ENCODE measurements at places on chromosomes 2 and 18.

DNA sequence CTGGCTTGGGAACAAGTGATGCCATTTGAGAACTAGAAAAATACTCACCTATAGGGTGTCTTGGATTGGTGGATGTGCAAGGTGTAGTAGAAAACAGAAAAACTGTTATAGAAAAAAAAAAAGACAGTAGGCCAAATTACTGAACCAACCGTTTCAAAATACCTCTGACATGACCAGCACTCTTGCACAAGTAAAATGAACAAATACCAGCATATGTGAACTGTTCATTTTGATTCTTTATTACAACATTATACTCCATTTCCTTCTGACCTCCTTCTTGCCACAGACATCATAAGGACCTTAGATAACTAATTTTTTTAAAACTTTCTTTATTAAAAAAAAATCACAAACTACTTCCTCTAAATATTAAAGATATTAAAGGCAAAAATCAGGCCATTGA lies 125.5 kb downstream of the ATAD2B start:
- no peak for DNase-seq

DNA sequence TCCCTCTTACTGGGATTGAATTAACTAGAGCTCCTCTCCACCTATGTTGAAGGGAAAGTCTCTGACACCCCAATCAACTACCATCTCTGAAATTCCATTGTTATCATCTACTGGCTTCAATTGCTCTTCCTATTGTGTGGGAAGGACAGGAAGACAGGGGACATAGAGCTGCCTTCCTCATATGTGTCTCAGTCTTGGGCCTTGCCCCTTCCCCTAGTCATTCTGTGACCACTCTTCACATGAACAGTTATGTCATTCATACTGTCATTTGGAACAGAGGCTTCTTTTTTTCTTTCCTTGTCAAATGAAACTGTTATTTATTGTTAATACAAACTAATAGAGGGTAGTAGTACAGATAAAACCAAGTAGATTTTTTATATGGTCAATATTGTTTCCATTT lies 69.6 kb upstream of the EMILIN2 start:
- no peak for DNase-seq

DNA sequence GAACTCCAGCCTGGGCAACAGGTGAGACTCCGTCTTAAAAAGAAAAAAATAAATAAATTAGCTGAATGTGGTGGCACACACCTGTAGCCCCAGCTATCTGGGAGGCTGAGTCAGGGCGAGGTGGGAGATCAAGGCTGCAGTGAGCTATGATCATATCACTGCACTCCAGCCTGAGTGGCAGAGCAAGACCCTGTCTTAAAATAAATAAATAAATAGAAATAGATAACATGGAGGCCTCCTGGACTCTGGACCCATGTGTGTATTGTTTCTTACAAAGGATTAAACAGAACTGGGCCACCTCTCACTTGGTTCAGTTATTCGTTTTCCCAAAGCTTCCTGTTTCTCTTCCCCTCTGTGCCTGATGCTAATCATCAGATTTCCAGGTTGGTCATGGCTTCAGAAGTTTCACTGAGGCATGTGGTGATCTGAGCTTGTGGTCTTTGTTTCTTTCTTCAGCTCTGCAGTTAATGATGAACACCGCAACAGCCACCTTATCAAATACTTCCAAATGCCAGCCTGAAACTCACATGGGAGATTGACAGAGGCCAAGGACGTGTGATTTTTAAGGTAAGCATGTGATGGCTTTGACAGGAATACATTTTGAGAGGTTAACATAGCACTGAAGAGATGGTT lies 83.3 kb upstream of the MAP4K4 start:
- no peak for DNase-seq

GRCh38 chr2:151637271-151637781 lies 97.0 kb downstream of the NEB start:
- DNase-seq, result peak; percentile 62

GRCh38 chr2:153432381-153432780 lies 46.2 kb downstream of the RPRM start:
- DNase-seq, result no peak

DNA sequence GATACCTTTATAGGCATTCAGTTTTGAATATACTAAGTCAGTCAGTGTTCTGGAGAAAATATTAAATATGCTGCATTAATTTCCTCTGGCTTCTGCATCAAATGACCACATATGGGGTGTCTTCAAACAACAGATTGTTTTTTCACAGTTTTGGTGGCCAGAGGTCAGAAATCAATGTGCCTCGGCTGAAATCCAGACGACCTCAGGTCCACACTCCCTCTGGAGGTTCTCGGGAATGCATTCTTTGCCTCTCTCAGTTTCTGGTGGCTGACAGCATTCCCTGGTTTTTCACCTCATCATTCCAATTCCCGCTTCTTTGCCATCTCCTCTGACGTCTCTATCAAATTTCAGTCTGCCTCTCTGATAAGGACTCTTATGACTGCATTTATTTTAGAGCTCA lies 142.3 kb downstream of the ZNF407 start:
- DNase-seq, result no peak

- no peak for DNase-seq
Measured at GRCh38 chr2:238820916-238821315, 27.0 kb upstream of the TWIST2 start.

DNA sequence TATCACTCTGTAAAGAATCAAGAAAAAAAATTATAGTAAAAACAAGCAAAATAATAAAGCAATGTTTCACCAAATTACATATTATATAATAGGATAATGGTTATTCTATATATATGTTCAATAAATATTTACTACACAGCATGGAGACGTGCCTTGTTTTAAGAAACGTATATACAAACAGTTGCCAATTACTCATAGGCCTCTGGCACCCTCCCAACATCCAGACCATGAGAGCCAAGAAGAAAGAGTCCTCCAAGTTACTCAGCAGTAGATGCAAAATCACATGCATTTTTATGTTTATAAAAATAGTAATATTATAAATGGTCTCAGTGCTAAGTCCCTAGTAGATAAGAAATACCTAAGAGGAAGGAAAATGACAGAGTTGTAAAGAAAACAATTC lies 64.8 kb downstream of the REV1 start:
- no peak for DNase-seq

- no peak for DNase-seq
Measured at GRCh38 chr18:62245699-62246098, 58.6 kb downstream of the RELCH start.

- no peak for DNase-seq
Measured at GRCh38 chr2:226716126-226716525, 83.5 kb downstream of the IRS1 start.

GRCh38 chr2:47002480-47003381 lies 87.1 kb upstream of the MCFD2 start:
- DNase-seq, result no peak

DNA sequence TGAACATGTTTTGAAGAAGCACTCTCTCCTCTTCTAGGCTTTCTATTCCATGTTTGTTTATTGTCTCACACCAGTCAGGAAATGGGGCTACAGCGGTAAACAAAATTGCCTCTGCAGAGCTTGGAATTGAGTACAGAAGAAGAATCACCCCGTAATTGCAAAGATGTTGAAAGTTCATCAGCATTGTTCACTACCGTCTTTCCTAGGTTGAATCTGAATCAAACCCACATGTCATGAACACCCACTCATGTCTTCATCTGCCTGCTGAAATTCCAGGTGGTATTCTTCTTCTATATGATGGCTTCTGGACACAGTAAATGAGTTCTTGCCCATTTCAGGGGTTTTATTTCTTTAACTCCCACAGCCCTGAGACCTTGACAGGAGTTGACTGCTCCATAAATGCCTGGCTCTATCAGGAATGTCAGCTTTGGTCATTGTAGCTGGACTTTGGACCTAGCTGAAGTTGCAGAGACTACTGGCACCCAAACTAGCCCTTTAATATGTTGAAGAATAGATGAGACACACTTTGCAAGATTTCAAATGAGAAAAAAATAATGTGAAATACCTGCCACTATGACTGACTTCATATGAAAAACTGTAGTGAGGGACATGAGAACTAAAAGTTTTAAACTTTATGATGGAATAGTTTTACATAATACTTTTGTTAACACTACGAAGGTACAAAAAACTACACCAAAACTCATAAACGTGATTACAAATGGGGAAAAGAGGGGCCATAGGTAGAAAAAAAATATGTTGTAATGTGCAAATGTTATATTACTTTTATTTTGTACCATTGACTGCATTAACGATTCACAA lies 1235.3 kb upstream of the ZEB2 start:
- DNase-seq, result no peak

- no peak for DNase-seq
Measured at GRCh38 chr2:179455172-179455524, 190.5 kb upstream of the SESTD1 start.

Data from activated effector memory CD4-positive, alpha-beta T cell treated with Interleukin-2 at 50 U/mL for 16 hours (primary cell).